ENCODE measurements at places on chromosomes 4 and X. TPM values are rescaled to one million over a fixed set of nuclear protein-coding genes. Genes with fewer than 3 reads are reported as not detected.

The SGMS2 gene
- 22.3 TPM for total RNA-seq

The NAP1L2 gene
- total RNA-seq: 10.2 TPM

The NHS gene
- 1.1 TPM for total RNA-seq

The ARSJ gene
- total RNA-seq: 12.2 TPM

The GC gene
- not detected for total RNA-seq

- DNase-seq: peak; percentile 1
Measured at GRCh38 chrX:139563251-139563650, 32.7 kb downstream of the F9 start.

GRCh38 chrX:2676794-2677675 lies 14.1 kb upstream of the CD99 start:
- DNase-seq: no peak

GRCh38 chr4:140662082-140662869 lies 93.5 kb upstream of the UCP1 start:
- DNase-seq: no peak

GRCh38 chr4:23855912-23856605 lies 33.8 kb downstream of the PPARGC1A start:
- DNase-seq: peak; percentile 60

DNA sequence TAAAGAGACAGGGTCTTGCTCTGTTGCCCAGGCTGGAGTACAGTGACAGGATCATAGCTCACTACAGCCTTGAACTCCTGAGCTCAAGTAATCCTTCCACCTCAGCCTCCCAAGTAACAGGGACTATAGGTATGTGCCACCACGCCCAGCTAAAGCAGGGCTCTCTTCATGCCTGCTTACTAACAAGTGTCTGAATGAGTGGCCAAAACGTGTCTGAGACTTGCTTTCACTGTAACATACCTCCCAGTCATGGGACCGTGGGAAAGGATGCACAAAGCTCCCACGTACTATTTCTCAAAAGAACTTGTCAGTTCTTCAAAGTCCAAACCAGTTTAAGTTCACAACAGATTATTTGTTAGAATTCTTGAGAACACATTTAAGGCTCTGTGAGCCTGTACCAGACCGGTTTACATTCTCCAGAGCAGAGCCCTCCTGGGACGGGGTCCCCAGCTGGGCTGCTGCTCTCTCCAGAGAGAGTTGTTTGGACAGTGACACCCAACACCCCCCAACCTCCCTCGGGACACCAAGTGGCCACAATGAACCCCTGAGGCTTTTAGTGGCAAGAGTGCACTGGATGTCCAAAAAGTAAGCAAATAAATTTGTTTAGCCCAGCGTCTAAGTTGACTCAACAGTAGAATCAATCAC lies 24.1 kb downstream of the SH3KBP1 start:
- DNase-seq: no peak

DNA sequence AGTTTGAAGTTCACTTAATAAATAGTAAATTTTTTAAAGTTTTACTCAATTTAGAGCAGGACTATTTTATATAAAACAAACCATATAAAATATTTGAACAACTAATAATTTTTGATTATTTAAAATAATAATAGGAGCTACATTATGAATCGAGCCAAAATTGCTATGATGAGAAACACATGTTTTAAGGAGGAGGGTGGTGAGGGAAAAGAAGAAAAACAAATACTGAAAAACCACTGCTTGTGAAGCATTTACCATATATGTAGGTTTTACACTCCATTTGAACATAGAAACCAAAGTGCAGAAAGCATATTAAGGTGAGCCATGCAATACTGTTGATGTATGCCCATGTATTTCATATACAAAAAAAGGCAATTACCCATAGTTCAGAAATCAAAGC lies 448.9 kb downstream of the FSTL5 start:
- DNase-seq: no peak

DNA sequence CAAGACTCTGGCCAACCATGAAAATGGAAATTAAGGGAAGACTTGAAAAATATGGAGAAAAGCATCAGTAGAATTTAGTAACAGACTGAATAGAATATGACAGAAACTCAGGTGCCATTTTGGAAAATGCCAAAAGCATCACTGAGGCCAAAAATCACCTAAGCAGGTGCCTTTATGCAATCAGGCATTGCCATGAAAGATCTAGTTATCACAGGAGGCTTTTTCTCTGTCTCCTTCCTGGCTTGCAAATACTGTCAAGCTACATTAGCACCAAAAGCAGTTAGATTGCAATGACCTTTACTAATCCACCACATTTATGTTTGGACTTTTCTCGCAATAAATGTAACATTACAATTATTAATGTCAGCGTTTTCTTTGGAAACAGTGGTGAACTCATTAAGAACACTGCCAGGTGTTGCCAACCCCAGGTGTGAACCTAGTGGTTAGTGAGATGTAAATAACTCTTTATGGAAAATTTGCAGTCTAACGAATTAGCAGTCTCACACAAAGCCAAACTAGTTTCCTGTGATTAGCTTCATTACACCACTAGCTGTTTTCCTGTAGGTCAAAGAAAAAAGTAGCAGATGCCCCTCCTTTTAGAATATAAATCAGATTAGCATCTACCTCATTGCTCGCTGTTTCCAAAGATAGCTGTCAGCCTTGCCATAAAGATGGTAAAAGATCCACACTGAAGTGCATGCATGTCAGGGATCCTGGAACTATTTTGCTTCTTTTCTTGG lies 1568.4 kb upstream of the TENM3 start:
- no peak for DNase-seq

GRCh38 chr4:40722576-40723161 lies 27.1 kb upstream of the NSUN7 start:
- no peak for DNase-seq

GRCh38 chr4:123485601-123486000 lies 89.0 kb downstream of the SPRY1 start:
- no peak for DNase-seq

DNA sequence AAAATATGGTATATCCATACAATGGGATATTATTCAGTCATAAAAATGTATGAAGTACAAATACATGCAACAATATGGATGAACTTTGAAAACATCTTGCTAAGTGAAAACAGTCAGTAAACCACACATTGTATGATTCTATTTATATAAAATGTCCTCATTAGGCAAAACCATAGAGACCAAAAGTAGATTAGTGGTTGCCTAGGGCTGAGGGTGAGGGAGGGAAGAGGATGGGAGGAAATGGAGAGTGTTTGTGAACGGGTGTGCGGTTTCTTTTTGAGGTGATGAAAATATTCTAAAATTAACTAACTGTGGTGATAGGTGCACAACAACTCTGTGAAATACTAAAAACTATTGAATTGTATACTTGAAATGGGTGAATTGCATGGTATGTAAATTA lies 29.6 kb downstream of the TEX11 start:
- DNase-seq: no peak

DNA sequence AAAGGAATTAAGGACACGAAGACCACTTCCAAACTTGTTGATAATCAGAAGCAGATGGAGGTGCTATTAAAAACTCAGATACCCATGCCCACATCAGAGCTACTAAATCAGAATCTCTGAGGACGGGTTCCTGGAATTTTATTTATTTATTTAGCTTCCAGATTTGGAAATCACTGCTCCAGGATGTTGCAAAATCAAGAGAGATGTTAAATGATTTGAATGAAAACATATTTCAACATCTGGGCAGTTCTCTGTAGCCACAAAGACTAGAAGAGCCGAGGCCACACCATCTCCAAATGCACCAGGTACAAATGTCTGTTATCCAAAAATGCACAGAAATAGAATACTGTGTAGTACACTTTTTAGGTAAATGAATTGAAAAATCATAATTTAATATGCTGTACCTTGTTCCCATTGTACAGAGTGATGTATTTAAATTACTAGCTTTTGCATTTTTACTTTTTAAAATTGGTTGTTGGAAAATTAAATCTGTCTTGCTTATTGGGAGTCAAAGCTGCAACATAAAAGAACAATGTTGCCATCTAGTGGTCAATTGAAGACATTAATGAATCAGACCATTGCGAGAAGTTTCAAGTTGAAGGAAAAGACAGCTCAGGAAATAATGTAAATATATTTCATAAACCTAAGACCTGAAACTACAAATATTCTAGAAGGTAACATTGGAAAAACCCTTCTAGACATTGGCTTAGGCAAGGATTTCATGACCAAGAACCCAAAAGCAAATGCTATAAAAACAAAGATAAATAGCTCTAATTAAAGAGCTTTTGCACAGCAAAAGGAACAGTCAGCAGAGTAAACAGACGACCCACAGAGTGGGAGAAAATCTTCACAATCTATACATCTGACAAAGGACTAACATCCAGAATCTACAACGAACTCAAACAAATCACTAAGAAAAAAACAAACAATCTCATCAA lies 151.3 kb upstream of the TTC29 start:
- DNase-seq: peak; percentile 10
